ENCODE measurements at places on chromosomes 5 and 9.

- no peak for DNase-seq
These were observed 37.1 kb downstream of the FUBP3 start for GRCh38 chr9:130616451-130616850.

- no peak for DNase-seq
These were observed 108.2 kb downstream of the HTR1A start for GRCh38 chr5:63854076-63854475.

DNA sequence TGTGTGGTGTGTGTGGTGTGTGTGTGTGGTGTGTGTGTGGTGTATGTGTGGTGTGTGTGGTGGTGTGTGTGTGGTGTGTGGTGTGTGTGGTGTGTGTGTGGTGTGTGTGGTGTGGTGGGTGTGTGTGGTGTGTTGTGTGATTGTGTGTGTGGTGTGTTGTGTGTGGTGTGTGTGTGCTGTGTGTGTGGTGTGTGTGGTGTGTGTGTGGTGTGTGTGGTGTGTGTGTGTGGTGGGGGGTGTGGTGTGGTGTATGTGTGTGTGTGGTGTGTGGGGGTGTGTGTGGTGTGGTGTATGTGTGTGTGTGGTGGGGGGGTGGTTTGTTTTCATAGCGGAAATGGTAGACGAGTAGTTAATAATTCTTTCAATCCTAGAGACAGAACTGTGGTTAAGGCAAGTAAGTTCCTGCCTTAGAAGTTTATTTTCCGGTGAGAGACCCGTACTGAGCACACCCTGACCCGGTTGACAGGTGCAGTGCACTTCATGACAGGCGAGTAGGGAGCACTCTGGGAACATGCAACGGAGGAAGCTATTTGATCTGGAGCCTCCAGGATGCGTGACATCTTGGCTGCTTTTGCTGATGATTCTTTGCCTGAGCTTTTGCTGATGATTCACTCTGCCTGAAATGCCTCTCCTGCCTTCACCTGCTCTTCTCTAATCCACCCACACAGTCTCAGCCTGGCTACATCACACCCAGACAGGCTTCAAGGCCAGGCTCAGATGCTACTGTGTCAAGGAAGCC is 21.7 kb upstream of the FAT2 start:
- no peak for DNase-seq

- DNase-seq = no peak
These were observed 206.6 kb downstream of the MAT2B start for GRCh38 chr5:163712011-163712410.

DNA sequence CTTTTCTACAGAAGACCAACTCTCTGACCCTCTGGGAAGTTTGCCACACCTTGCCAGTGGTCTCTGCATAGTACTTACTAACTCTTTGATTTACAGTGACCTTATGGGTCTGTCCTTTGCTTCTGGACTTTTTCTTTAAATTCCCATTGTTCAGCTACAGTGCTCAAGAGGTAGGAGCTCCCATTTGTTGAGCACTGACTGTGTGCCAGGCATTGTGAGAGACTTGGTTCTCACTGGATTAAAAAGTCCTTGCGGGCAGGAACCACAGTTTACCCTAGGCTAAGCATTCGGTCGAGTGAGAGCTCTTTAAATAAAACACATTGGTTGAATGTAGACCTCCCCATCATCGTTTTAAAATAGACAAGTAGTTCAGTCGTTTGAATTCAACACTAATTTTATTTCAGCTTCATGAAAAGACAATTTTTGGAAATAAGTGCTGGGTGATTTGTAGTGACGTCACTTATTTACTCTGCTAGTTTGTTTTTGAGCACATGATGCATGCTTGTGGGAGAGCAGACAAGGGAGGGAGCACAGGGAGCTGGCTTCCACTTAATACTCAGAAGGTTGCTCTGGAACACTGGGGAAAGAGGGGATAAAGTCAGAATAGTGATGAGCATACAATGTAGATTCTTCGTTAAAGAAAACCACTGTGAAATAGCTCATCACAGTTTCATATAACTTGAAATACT is 27.1 kb downstream of the RASGRF2 start:
- no peak for DNase-seq

- no peak for DNase-seq
These were observed at the start of gene LIX1 for GRCh38 chr5:97142521-97143254. TSS of gene LIX1 (minus strand) at chr5:97142611. CDS start at chr5:97142576, 35 bp downstream.

GRCh38 chr9:110049699-110050450 is 158.1 kb downstream of the C9orf152 start:
- no peak for DNase-seq

DNA sequence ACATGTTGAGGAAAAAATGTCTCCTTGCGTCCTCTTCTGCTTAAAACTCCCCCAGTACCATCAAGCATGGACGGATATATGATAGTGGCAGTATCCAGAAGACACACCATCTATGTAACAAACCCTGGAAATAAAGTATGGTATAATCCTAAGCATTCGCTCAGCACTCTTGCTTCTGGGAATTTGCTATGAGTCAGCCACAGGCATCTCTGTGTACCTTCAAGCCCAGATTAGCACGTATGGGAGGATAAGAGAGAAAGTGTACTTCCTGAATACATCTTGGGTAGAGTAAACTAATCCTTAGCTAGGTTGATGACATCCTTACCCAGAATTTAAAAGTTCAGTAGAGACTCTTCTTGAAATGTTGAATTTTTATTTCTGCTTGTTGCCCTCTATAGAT is 71.2 kb downstream of the GHR start:
- no peak for DNase-seq

DNA sequence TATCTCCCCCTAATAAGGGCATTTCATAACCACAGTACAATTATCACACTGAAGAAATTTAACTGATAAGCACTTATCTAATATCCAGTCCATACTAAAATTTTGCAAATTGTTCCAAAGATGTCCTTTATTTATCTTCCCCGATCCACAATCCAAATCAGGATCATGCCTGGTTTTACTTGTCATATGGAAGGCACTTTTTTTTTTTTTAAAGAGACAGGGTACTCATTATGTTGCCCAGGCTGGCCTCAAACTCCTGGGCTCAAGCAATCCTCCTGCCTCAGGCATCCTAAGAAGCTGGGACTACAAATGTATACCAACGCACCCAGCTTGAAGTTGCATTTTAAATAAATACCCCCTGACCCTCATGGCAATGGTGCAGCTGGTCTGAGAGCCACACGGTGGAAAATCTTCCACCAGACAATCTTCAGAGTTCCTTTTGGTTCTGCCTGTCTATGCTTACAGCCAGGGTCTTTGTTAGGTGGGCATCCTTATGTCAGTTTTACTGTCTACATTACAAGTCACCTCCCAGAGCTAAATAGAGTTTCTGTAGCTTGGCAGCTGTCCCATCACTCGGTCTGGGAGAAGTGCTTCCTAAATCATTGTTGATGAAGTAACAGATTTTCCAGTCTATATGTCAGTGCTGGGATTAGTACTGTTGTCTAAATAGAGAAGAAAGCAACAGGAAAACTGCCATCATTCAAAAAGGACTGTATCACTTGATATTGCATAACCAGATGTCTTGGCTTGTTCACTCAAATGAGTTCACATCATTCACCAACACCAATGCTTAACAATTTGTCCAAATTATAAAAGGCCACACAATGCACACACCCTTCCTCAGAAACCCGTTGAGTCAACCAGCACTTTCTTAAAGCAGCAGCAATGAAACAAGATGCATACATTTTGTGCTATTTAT is 26.4 kb downstream of the PTPN3 start:
- no peak for DNase-seq

- no peak for DNase-seq
These were observed 206.2 kb downstream of the NDUFS4 start for GRCh38 chr5:53766673-53767072.

DNA sequence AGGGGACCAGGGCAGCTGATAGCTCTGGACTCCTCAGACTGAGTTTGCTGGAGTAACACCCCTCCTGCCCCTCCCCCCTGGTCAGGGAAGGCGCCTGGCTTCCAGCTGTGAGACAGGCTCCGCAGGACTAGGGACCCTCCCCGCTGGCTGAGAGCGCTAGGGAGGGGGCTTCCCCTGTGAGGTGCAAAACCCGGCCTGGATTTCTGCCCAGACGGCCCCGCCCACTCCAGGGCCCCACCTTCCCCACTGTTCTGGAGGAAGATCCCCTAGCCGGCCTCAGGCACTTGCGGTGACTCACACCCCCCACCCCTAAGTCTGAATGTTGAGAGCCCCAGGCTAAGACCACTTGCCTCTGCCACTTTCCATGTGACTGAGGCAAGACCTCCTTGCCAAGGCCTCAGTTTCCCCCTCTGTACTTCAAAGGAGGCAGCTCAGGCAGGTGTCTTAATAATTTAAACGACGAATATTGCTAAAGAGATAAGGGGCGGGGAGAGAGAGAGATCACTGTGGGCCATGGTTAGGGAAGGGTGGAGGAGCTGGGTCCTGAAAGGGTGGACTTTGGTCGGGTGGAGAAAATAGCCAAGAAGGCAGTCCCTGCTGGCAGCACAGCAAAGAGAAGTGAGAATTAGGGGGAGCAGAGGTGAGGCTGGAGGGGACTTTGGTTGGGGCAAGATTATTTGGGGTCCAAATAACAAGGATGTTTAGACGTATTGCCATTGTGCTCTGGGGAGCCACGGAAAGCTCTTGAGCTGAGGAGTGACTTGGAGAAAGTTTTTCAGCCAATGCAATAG is 1.0 kb upstream of the DAB2IP start:
- no peak for DNase-seq

- DNase-seq = no peak
These were observed 31.6 kb upstream of the ADCY2 start for GRCh38 chr5:7364226-7364875.
